ENCODE measurements at places on chromosomes 3 and 15.

DNA sequence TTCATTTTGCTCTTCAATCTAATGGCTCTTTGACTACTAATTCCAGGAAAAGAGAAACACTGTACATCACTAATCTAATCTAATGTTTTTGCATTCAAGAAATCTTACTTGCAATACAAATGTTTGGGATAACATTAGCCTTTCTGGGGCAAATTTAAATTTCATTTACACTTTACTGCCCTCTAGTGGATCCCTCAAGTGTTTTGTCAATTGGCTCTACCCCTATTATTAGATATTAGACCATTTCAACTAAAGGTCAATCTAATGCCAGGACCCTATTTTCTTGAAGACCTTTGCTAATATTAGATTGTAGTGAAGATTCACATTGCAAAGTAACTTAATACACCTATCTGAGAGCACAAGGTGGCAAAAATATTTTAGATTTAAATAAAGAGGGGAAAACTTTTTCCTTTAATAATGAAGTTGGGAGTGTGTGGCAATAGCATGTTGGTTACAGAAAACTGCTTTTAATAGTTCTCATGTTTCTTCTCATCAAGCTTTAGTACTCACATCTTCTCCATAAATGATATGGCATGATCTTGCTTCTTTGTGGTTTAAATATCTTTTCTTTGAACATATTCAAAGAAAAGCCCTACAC is 5.0 kb downstream of the C2CD4A start:
- no peak for DNase-seq

- no peak for DNase-seq
Measured at GRCh38 chr3:163523375-163523774, 1554.9 kb downstream of the SI start.

DNA sequence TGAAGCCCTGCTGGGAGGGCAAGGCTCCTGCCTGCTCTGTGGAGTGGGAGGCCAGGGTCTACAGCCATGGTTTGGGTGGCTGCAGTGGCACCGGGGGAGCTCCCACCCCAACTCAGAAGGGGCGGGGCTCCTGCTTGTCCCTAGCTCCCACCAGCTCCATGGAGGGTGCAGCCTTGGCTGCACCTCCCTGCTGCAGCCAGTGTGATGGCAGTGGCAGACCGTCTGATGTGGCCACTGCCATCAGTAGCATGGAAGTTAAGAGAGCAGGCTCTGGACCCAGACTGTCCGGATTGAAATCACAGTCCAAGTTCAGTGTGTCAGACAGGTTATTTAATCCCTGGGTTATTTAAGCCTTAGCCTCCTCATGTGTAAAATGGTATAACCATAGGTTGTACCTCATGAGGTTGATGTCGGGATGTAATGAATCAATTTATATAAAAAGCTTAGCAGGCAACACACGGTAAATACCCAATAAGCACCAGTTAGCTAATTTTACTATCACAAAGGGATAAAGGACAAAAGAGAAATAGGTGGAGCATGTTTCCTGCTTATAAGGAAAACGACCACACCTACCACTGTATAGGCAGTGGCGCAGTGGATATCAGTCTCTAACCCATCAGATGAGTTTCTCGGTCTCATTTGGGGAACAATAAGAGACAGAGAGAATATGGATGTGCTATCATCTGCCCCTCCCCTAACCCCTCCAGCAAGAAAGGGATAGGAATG is 13.1 kb upstream of the NR1I2 start:
- no peak for DNase-seq

DNA sequence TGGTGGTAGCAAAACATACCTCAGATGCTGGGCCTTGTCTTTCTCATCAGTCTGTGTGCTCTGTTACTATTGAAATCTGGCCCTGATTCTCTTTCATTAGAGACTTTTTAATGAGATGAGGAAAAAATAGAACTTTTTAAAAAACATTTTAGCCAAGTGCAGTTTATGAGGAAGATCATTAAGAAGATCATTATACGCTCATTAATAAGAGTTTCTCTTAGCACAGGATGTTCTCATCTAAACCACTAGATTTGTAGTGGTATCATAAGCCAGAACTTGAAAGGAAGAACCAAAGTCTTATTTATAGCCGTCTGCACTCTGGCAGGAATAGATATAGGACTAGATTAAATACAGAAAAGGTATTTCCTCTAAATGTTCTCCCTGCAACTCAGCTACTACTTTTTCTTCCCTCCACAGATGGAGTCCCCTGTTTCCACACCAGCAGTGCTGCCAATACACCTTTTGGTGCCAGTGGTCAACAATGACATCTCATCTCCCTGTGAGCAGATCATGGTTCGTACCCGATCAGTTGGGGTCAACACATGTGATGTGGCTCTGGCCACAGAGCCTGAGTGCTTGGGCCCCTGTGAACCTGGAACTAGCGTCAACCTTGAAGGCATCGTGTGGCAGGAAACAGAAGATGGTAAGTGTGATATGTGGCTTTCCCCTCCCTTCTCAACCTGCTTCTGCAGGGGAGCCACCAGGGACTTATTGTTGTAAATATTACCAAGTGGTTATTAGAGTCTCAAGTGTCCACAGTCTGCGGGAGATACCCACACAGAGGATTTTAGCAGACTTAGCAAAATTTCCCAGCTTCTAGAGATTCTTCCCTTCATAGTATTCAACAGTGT is 152.8 kb downstream of the RBPMS2 start:
- DNase-seq, result no peak

DNA sequence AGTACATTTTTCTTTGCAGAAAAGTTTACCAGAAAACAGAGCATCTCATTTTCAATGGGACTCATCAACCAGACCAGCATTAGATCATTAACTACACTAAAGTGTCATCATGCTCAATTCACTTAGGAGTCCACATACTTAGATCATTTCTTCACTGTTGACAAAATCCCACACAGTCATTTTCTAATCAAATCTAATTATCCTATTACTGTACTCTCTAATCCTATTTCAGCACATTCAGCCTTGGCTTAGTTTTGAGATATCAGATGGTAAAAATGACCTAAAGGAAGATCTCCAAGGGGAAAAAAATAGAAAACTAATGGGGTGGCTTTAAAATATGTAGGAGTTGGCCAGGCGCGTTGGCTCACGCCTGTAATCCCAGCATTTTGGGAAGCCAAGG is 5.2 kb upstream of the CTXN2 start:
- DNase-seq, result no peak

GRCh38 chr3:172153335-172153861 is 114.0 kb downstream of the FNDC3B start:
- no peak for DNase-seq

- DNase-seq, result no peak
Measured at GRCh38 chr15:33242669-33243191, 48.2 kb upstream of the FMN1 start.

GRCh38 chr3:57118254-57118653 is 46.9 kb downstream of the IL17RD start:
- no peak for DNase-seq

- no peak for DNase-seq
Measured at GRCh38 chr15:78675617-78676360, 34.8 kb upstream of the CHRNB4 start.

GRCh38 chr15:91468871-91469580 is 369.0 kb downstream of the SV2B start:
- no peak for DNase-seq

DNA sequence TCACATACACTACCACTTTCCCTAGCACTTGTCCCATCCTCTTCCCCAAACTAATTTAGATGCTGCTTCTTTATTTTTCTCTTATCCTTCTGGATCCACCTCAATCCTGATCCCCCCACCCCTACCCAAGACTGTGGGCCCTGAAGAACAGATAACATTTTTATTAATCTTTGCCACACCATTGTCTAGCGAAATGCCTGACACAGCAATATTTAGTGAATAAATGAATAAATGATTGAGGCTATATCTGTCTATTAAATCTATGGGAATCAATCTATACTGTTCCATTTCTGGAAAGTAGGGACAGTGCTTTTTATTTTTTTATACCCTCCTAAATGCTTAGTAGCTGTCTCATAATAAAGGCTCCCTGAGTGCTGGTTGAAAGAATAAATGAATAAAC is 32.9 kb upstream of the LRRC3B start:
- DNase-seq, result no peak

DNA sequence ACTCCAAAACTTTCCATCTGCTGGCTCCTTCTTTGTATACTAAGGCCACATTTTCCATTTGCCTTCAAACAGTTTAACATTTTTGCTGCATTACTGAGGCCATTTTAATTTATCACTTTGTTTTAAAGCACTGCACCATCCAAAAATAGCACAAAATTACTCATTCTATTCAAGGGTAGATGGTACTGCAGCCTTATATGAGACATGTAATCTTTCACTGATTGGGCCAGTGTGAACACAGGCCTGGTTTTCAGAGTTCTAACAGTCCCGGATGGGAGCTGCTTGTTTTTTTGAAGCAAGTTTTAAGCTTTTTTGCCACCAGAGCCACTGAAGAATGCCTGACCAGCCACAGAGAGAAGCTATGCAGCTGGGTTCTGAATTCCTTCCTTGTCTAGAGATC is 172.3 kb upstream of the TSC22D2 start:
- DNase-seq, result no peak

DNA sequence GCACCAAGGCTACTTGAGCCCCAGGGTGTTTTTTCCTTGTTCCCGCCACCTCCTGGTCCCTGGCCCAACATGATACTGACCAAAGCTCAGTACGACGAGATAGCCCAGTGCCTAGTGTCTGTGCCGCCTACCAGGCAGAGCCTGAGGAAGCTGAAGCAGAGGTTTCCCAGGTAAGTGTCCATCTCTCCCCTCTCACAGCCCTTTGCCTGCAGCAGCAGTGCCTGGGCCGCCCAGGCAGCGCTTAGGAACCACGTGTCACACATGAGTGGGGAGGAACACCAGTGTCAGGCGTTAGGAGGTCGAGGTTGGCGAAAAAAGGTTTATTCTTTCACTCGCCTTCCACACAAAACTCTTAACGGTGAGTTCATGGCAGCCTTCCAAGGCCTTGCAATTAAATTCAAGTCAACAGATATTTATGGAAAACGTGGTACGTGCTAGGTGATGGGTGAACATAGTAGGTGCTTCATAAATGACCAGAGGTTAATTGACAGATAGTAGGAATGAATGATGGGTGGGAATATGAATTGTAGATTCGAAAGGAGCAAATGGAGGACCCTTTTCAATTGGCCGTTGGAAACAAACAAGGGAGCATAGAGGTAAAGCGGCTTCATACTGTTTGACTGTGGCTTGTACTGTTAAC is 486 bp downstream of the CDIN1 start:
- no peak for DNase-seq

DNA sequence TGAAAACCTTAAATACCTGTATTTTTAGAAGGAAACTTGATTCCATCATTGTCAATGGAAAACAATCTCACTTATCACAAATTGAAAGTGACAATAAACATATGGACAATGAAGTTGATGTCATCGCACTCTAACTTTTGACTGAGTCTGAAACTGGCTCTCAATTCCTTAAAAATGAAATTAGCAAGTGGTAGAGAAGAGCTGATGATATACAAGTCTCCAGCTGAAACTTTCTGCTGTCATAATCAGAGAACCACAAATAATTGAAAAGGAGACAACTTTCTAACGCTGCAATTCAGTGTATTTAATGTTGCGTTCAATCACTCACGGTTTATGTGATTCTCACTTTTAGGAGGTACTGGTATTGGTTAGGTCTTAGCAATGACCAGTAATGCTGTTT is 37.5 kb downstream of the EPHB1 start:
- DNase-seq, result no peak

DNA sequence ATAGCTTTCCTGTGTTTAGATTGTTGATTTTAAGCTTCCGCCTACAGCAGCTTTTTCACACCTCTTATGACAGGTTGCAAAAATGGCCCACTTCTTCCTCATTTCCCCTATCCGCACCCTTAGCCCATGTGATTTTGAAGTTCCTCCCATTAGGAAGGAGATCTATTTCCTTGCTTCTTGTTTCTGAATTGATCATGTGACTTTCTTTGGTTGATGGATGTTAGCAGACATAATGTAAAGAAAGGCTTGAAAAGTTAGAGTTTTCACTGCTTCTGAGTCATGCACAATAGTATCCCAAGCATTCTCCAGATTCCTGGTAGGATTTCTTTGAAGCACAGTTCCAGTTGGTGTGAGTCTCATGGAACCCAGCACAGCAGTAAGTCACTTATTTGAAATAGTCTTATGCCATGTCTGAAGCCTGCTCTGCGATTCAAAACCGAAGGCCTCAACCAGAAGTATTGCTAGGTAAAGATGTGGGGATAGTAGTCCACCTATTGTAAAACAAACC is 76.6 kb downstream of the EDEM1 start:
- DNase-seq, result no peak

DNA sequence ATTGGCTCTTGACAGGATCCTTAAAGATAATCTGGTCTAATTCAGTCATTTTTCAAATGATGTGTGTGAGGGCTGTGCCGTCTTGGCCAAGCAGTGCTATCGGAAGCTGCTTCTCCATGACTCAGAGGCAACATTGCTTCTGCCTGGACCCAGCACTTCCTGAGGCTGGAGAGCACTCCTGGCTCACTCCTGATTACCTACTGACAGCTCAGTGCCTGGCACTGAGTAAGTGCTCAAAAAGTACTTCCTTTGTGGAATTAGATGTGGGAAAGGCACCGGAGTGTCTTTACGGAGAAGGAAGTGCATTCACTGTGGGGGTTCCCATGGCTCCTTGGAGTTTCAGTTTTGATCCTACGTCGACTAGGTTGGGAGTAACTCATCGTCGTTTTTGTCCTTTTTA is 86.9 kb upstream of the UBE3A start:
- DNase-seq, result no peak

DNA sequence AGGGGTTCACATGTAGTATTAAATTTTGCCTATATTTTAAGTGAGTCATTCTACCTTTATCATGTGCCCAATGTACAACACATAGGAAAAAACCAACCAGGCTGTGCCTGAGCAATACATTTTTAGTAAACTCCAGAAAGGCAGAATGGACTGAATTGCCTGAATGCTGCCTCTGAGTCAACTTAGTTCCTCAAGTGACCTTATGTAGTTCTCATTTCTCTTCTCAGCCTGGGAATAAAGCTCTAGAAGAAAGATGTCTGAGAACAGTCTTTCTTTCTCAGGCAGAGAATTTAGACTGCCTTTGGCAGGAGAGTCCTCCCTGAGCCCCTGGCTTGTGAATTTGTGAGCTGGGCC is 13.0 kb downstream of the ST3GAL6 start:
- no peak for DNase-seq

- no peak for DNase-seq
Measured at GRCh38 chr15:90191794-90192509, 9.2 kb upstream of the SEMA4B start.

GRCh38 chr3:16975083-16975482 is 90.3 kb downstream of the PLCL2 start:
- no peak for DNase-seq

DNA sequence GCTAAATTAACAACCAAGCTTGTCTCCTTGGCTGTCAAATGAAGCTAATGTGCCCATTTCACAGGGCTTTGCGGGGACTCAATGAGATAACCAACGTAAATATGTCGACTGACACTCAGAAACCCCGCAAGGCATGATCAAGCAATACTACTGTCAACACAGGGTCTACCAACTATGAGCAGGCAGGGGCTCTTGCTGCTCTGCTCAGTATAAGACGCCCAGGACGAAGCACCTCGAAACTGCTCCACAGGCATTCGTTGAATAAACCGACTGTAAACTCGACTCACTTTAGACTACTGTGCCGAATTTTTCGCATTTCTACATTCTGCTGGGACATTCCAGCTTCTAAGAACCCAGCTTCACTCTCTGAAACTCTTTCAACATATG is 55.0 kb downstream of the FEZF2 start:
- peak; percentile 18 for DNase-seq

Data from WTC11 (cell line).